Central memory CD8-positive, alpha-beta T cell (primary cell): ENCODE measurements at places on chromosomes 13 and 19.

DNA sequence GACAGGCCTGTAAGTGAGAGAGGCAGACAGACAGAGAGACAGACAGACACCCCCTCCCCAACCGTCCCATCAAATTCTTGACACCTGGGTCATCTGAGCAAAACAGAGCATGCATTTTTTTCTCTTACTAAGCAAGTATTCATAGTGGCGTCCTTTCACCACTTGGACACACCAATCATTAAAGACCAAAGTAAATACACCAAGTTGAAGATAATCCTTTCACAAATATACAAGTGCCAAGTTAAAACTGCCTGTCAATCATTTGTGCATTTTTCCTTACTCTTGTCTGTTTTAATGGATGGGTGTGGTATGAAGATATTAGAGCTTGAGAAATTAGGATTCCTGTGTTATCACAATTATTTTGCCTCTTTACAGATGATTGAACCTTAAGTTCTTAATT, 337.3 kb downstream of the ATP8A2 start:
- no peak for DNase-seq

DNA sequence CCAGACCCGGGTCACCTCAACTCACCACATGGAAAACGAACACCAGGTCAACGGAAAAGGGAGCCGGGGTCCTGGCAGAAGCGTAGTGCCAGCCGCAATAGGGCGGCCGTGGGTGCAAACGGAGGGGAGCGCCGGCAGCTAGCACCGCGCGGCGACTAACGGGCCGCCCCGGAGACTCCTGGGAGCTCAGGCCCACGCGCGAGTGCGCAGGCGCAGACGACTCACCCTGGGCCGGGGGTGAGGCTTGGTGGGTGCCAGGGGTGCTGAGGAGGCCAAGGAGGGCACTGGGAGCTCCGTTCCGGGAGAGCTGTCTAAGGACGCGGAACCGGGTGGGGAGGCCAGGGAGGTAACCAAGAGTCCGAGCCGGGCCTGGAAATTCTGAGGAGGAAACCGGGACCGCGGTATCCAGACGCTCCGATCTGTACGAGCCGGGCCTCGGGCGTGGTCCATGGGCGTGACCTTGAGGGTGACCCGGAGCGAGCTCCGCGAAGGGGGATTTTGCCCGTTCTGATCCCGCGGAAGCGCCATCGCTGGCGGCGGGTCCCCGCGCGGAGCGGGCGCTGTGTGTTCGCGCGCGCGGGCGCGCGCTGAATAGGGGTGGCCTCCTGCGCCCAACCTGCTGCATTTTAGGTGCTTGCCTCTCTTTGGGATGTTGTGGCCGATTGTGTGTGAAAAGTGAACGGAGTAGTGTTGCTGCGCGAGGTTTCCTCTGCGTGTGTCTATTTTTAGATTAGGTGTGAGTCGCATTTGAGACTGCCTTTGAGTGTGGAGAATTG, at the start of gene ZNF382:
TSS of gene ZNF382 (plus strand) at position 213 of the 776 bp plus-strand sequence. CDS start 4,602 bp downstream, outside the sequence.
- DNase-seq: peak; percentile 69

DNA sequence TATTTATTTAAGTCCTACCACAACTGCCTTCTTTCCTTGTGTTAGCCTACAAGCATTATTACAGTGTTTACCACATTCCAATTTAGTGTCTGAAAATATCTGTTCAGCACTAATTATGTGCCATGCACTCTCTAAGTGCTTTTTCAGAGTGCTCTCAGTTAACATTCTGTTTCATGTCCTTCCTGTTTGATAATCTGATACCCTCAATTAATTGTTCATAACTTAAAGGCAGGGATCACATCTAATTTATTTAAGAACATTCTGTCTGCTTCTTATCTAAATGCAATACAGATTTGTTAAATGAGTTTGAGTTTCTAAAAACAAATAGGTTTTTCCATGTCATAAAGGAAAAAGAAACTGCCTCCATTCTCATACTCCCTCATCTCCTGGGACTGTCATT, 649.6 kb upstream of the ATXN8OS start:
- DNase-seq: no peak

DNA sequence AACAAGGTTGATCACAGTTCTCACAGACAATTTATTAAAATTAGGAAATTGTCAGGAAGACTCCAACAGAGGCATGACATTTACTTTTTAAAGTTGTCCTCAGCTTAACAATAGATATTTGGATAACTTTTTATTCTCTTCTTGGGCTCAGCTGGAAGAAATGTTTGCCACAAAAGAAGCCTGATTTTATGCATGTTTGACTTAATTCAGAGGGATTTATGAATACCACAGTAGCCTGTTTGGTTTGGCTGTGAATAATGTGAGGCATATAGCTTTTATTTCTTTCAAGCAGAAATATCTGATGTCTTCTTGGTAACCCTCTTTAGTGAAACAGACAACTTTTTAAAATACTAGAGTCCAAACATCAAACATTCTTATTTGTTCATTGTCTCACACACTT, 1464.5 kb upstream of the SLC10A2 start:
- no peak for DNase-seq

GRCh38 chr13:25252225-25252624, 35.1 kb downstream of the MTMR6 start:
- DNase-seq: no peak

DNA sequence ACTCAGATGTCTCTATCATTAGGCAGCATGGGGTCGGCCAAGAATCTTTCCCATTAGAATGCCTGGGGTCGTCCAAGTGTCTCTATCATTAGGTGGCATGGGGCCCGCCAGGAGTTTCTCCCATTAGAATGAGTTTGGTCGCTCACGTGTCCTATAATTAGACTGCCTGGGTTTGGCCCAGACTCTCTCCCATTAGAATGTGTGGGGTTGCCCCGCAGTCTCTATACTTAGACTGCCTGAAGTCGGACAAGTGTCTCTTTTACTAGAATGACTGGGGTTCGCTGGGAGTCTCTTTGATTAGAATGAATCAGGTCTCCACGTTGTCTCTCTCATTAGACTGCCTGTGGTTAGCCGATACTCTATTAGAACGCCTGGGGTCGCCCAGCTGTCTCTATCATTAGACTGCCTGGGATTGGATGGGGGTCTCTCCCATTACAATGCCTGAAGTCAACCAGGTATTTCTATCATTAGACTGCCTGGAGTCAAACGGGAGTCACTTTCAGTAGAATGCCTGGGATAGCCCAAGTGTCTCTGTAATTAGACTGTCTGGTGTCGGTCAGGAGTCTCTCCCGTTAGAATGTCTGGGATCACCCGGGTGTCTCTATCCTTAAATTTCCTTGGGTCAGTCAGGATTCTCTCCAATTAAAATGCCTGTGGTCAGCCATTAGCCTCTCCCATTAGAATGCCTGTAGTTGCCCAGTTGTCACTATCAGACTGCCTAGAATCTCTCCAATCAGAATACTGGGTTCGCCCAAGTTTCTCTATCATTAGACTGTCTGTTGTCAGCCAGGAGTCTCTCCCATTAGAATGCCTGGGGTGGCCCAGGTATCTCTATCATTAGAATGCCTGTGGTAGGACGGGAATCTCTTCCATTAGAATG, 1454.1 kb downstream of the UQCRFS1 start:
- DNase-seq: no peak

DNA sequence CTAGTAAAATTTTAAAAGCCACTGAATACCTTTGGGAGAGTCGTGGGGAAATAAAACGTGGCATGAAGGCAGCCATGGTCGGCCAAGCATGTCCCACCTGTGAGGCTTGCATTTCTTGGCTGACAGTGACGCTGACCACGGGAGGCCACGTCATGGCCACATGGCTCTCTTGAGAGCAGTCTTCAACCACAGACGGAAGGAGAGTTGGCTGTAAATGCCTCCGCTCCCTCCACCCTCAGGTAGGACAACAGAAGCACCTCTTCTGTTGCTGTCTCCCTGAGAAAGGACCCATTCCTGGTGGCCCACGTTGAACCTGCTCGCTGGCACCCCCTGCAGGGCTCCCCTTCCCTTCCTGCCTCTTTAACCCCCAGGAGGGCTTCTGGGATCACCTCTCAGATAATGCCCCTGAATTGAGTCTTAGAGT, 10.6 kb upstream of the LRRC25 start:
- DNase-seq: no peak

GRCh38 chr13:44508562-44509077, 67.5 kb downstream of the TSC22D1 start:
- no peak for DNase-seq

DNA sequence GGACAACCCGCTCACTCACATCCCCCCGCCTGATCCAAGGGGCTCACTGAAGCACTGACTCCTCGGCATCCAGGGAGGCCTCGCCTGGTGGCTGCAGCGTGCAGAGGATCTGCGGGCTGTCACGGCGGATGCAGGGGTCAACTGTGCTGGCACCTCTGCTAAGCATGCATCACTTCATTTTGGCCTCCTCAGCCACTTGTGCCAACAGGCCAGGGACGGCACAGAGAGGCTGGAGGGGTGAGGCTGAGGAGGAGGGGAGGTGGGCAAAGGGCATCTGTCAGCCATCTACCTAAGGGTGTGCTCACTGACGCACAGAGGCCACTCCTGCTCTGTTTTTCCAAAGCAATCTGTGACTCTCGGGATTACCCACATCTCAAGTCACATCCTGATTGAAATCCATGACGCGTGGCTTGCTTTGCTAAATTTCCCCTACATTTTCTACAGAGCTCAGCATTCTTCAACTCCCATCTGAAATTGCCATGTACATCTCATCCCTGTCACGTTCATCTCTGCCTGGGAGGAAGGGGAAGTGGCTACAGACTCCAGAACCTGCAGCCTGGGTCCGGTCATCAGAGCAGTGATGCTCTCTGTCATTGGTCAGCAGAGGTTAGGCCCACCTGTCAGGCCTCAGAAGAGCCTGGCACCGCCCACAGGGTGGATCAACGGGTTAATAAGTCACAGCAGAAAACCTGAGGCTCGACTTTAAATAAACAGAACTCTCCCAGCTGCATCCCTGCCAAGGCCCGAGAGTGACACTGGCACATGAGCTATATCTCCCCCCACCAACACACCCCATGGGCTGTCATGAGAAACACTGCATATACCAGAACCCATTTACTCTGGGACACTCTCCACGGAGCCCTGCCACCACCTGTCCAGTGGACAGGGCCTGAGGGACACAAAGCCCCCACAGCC, 17.6 kb downstream of the ELL start:
- DNase-seq: no peak

DNA sequence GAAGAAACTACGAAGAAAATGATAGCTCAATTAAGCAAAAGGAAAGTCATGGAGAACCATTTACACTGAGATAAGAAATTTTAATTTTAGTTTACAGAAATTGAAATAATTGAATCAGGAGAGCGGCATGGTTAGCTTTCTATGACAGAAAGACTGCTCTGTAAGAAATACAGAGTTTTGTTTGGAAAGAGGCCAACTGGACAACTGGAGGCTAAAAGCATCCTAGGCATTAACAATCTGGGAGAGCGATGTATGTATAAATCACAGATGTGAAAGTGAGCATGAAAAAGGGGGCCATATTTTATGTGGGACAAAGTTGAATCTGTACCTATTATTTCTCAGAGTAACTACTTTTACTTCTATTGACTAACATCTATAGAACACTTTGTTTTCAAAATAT, 1608.8 kb upstream of the PCDH20 start:
- no peak for DNase-seq

- no peak for DNase-seq
Observed at GRCh38 chr19:28468701-28469459, 744.1 kb downstream of the UQCRFS1 start.

- no peak for DNase-seq
Observed at GRCh38 chr13:47237571-47237970, 340.7 kb upstream of the HTR2A start.

DNA sequence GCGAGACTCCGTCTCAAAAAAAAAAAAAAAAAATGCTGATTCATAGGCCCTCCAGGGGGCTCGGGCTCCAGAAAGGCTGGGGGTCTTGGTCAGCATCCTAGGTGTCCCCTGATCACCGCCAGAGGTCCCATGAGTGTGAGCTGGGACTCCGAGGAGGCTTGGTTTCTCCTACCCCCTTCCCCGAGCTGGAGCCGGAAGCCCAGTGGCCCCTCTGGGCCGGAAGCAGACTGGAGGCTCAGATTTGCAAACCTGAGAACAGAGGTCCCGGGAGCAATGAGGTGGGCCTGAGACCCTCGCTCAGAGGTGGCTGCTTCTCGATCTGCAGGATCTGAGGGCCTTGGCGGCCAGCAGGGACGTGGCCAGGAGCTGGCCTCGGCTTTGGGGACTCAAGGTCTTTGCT, 41.5 kb downstream of the EFNA2 start:
- no peak for DNase-seq

DNA sequence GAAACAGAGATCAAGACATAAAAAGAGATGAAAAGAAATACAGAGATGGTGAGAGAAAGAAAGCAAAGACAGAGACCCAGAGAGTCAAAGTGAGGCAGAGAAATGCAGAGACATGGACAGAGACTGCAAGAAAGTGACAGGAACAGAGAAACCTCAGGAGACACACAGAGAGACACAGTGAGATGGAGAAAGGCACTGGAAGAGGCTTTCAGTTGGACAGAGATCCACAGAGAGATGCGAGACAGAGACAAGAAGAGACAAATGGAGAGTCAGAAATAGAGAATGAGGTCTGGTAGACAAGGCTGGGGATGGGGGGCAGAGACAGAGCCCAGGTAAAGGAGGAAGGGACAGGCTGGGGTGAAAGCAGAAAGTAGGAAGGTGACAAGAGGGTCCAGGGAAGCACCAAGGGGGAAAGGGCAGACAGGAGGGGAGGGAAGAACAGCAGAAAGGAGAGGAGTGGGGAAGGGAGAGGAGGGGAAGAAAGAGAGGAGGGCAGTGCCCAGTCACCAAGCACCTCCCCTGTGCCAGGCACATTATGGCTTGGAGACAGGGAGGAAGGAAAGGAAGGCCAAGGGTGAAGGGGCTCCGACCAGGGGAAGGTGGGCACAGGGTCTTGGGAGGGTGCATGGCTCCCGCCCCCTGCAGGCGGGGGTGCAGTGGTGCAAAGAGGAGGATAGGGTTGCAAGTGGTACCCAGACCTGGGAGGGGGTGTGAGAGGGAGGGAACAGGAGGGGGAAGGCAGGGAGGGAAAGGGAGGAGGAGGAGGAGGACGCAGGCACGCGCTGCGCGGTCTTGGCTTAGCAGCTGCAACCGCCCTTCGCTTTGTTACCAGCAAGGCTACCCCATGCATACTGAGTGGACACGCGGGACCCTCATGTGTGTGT, 38.4 kb downstream of the DEDD2 start:
- no peak for DNase-seq

GRCh38 chr13:91722267-91722884, 324.0 kb downstream of the GPC5 start:
- no peak for DNase-seq

DNA sequence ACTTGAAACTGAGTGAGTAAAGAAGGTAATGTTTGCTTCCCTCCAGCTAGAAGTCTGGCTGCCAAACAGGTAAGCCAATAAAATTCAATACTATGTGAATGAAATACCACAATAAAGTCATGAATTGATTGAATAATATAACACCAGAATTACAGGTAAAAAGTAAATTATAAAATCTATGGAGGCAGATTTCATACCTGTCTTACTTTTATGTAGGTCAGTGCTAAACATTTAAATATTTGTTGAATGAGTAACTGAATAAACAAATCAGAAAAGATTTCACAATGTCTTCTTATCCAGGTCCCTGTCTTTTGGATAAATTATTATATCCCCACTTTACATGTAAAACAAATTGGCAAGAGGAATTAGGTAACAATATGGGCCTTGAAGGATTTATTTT, 62.7 kb downstream of the MICU2 start:
- DNase-seq: no peak

GRCh38 chr13:60787083-60787482, 390.1 kb downstream of the TDRD3 start:
- DNase-seq: no peak
